A549 treated with ZK216348 at 1 μM for 4 hours (cell line): ENCODE measurements at places on chromosomes 4 and X. TPM values are rescaled to one million over a fixed set of nuclear protein-coding genes. Genes with fewer than 3 reads are reported as not detected.

ARX gene
- 0.45 to 0.74 TPM (median 0.52 TPM) in 5 replicates for total RNA-seq

SPINK2 gene
- total RNA-seq = 0.37 TPM in 1 of 5 replicates, not detected in the others

UGT2A1 gene
- total RNA-seq = not detected in 5 replicates

GAGE2A gene
- not detected in 5 replicates for total RNA-seq

ART3 gene
- total RNA-seq = not detected in 5 replicates

ARHGAP4 gene
- 0.98 to 2.9 TPM (median 2.2 TPM) in 5 replicates for total RNA-seq

CT45A3 gene
- not detected in 5 replicates for total RNA-seq

PDE6B gene
- not detected in 5 replicates for total RNA-seq

ATP8A1 gene
- 0.03 to 0.06 TPM (median 0.05 TPM) in 3 of 5 replicates, not detected in the others for total RNA-seq

MTNR1A gene
- total RNA-seq = 0.21 to 0.91 TPM (median 0.43 TPM) in 5 replicates

FGA gene
- total RNA-seq = 13.3 to 17.3 TPM (median 14.4 TPM) in 5 replicates

GAGE12J gene
- total RNA-seq = not detected in 5 replicates

ERVMER34-1 gene
- total RNA-seq = 0.28 to 0.60 TPM (median 0.51 TPM) in 5 replicates

SPANXN4 gene
- not detected in 5 replicates for total RNA-seq

SLC4A4 gene
- 0.96 to 2.4 TPM (median 1.9 TPM) in 5 replicates for total RNA-seq

HPSE gene
- 1.1 to 2.2 TPM (median 1.3 TPM) in 5 replicates for total RNA-seq

VCX gene
- total RNA-seq = not detected in 5 replicates

BEX1 gene
- total RNA-seq = not detected in 5 replicates

PPBP gene
- total RNA-seq = not detected in 5 replicates

FSTL5 gene
- 0.18 TPM in 1 of 5 replicates, not detected in the others for total RNA-seq

VCX2 gene
- not detected in 5 replicates for total RNA-seq

TSPAN5 gene
- total RNA-seq = 12.3 to 16.7 TPM (median 15.0 TPM) in 5 replicates

CXCR3 gene
- 0.15 TPM in 1 of 5 replicates, not detected in the others for total RNA-seq

CRMP1 gene
- total RNA-seq = 2.5 to 3.7 TPM (median 3.4 TPM) in 5 replicates

KIT gene
- not detected in 5 replicates for total RNA-seq

ABCD1 gene
- total RNA-seq = 2.0 to 4.4 TPM (median 3.4 TPM) in 5 replicates

SYTL5 gene
- 0.16 to 0.40 TPM (median 0.31 TPM) in 5 replicates for total RNA-seq
